ENCODE measurements at places on chromosomes 5 and 9.

- no peak for DNase-seq
Observed at GRCh38 chr9:37801959-37802711, 1.5 kb downstream of the DCAF10 start.

- DNase-seq = no peak
Observed at GRCh38 chr5:81787474-81788242, 36.8 kb upstream of the SSBP2 start.

DNA sequence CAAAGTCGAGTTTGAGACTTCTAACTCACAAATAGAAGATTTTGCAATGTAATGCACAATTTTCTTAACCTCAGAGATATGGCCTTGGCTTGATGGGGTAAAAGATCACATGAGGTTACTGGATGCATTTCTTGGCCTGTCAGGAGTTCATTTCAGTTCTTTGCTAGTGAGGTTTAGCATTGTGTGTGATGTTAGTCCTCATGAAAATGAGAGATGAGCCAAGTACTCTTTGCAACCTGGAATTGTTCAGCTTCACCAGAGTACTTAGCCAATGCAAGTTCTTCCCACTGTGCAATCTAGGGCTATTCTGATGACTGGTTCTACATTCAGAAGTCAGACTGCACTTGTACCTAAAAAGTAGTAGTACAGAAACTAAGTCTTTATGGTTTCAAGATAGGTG is 24.9 kb downstream of the GNAQ start:
- no peak for DNase-seq

- no peak for DNase-seq
Observed at GRCh38 chr9:17017931-17018491, 116.8 kb upstream of the CNTLN start.

DNA sequence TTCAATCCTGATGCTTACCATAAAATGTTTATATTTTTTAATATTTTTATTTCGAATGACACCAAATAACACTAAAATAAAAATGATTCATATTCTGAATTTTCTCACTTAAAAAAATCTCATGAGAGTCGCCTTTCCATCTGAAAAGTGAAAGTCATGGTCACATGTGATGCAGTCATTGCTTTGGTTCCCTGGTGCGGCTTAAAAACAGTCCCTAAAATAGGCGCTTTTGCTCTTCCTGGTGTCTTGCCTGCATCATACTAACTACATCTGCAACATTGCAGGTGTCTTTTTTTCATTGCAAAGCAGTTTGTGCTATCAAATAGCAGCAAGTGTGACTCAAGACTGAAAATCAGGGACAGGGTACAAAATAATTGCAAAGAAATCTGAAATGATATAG is 185.2 kb upstream of the NREP start:
- DNase-seq = no peak

- DNase-seq = no peak
Observed at GRCh38 chr9:2299156-2299842, 284.2 kb downstream of the SMARCA2 start.

All from activated T-cell treated with anti-CD3 and anti-CD28 coated beads, Interleukin-2, amount 50 U/mL, for 48 hours (primary cell).